ENCODE measurements at places on chromosomes 7 and 10.

DNA sequence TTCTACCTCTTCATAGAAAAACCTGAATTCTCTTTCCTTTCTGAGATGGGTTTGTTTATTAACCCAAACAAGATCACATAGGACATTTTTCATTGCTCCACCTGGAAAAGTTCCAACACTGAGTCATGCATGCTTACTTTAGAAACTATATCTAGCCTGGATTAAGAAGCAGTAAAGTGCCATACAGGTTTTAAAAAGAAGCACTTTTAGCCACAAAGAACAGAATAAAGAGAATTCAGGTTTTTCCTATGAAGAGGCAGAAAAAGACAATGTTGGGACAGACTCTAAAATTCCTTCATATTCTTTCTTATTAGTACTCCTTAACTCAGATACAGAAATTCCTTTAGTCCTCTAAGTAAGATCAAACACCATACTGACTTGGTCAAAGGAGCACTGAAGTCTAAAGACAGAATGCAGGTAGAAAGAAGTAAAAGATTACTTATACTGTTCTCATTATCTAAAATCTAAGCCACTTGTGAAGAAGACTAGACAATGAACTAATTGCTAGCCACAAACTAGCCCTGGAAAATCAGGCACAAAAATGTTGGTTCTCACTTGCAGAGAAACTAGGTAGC, 241.3 kb downstream of the ANK3 start:
- DNase-seq: no peak

DNA sequence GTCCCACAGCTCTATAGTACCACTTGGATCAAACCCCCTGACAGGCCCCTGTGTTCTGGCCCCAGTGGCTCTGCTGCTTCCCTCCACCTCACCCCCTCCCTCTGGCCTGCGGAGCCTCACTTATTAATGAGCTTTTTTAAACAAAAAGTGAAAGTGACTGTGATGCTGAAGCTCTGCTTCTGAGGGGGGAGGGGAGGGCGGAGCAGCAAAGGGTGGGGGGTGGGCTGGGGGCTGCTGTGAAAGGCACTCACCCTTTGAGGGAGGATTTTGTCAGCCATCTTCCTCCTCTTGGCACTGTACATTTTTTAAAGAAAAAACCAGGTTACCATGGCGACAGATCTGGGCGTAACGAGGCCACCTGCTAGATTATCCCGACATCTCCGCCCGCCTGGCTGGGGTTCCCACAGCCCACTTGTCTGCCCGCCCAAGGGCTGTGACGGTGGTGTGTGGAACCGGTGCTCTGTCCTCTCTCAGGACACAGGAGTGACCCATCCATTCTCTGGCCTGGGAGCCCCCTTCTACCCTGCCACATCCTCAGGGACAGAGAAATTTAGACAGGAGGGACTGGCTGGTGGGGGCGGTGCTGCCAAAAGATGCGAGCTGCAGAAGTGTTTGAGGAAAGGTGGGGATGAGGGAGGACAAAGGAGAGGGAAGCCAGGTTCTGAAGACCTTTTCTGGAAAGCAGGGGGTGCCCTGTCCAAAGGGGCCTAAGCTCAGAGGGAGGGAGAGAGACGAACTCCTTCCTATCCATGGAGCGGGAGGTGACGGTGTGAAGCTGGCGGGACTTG, 4.9 kb downstream of the SMARCD3 start:
- DNase-seq: peak; percentile 54

GRCh38 chr7:139573871-139574270, 50.4 kb downstream of the CLEC2L start:
- DNase-seq: no peak

DNA sequence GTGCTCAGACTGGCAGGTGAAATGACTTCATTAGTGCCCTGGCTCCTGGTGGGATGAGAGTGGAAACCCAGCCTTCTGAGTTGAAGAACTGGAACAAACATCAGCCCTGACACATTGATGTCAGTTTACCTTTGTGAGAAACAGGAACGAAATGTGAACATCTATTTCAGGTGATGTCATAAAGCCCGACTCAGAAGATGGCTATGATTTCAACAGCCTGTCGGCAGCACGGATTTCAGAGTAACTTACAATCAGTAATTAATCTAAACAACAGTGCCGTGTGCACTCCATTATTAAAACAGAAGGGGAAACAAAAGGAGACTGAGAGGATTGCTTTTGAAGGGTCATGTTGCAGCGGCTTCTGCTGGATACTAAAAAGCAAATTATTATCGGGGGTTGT, 243.2 kb downstream of the FRMD4A start:
- peak; percentile 0 for DNase-seq

DNA sequence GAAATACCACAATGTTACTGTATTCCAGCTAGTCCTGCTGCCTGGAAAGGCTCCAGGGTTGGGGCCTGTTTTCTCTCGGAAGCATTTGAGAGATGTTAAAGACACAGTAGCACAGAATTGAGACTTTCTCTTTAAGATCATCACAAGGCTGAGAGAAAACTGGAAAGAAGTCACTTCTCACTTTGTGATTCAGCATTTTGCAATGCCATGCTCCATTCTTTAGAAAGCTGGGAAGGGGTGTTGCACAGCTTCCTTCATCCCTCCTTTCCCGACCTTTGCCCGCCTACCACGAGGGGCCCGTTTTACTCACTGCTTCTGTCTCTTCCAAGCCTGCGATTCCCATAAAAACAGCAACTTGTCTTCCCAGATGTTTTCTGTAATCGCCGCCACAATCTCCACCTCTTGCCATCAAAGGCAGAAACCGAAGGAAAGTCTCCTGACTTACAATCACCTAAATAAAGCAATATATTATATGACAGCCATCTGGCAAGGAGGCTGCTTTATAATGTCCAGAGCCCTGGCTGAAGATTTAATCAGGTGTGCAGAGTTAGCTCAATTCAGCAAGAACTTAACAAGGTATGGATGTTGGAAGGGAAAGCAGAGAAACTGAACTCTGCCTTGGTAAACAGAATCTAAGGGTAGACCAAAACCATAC, 18.9 kb downstream of the NOD1 start:
- no peak for DNase-seq

DNA sequence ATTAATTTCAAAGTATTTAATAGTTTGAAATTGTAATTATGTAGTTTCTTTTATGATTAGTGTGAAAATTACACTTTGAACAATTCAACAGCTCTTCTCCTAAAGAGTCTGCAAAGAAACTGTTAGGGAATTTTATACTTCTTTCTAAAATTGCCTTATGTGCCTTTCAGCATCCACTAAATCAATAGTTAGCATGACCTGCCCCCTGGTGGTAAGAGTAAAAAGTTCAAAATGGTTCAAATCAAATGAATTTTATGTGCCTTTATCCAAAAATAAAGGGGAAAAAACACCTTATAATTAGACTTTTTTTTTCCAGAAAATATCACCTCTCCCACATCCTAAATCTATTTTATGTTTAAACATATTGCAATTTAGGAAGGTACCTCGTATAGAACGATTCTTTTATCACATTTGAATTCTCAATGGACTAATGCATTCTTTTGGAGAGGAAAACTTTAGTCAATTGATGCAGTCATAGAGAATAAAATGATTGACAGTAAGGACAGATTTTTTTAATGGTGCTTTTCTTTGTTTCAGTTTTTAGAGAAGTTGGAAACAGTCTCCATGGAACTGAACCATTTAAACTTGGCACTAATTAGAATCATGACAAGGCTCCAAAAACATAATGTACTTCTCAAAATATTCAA, 163.7 kb downstream of the SEMA3D start:
- no peak for DNase-seq

GRCh38 chr10:121015916-121016315, 164.8 kb downstream of the WDR11 start:
- no peak for DNase-seq

- peak; percentile 61 for DNase-seq
Measured at GRCh38 chr7:86814661-86815379, 171.1 kb downstream of the GRM3 start.

GRCh38 chr7:112063974-112064373, 142.2 kb downstream of the DOCK4 start:
- no peak for DNase-seq

DNA sequence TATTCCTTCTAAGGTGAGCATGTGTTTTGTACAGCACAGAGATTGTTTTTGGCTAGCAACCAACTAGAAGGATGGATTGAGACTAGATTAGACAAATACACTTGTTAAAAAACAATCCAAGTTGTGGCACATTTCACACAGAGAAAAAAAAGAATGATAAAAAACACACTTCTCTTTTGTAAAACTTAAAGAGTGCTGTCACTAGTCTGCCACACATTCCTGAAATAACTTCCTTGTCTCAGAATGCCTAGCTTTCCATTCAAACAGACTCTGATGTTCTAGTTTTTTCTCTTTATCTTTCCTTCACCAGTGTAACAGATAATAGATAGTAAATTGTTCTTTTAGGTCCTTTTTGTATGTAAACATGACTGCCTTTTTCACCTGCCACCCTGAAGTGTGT, 11.4 kb downstream of the DLD start:
- no peak for DNase-seq

DNA sequence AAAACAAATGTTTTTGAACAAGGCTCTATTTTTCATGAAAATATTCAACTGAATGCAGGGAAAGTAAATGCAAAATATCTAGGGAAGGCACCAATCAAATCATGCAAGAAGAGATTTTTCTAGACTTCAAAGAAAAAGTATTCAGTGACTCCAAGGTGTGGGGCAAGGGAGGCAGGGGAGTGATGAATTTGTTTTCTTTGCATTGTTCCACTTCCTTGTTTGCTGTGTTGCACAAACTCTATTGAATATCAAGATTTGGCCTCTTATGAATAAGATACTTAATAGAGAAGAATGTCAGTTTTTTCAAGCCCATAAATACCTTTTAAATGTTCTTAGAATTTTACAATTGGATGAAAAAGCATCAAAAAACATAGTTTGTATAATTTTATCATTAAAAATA, 26.4 kb downstream of the STEAP1 start:
- DNase-seq: no peak

DNA sequence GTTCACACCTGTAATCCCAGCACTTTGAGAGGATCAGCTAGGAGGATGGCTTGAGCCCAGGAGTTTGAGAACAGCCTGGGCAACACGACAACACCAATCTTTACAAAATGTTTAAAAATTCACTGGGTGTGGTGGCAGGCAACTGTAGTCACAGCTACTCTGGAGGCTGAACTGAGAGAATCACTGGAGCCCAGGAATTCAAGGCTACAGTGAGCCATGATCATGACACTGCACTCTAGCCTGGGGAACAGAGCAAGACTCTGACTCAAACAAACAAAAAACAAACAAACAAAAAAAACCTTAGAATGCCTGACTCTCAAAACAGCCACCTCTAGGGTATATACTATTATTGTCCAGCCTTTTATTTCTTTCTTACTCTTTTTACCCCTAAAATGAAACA, 56.5 kb upstream of the PAPSS2 start:
- no peak for DNase-seq

All from COR-L47 (cell line).